ENCODE measurements at places on chromosomes 13 and 19.

- DNase-seq = no peak
Observed at GRCh38 chr19:30564551-30565011, 192.4 kb downstream of the ZNF536 start.

DNA sequence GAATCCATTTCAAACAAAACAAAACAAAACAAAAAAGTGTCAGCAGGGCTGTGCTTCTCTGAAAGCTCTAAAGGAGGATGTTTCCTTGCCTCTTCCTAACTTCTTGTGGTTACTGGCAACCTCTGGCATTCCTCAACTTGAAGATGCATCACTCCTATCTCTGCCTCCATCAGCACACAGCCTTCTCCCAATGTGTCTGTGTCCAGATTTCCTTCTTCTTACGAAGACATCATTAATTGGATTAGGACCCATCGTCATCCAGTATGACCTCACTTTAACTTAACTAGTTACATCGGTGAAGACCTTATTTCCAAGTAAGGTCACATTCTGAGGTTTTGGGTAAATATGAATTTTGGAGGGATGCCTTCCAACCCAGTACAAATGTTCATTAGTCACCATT, 33.8 kb upstream of the GTF2F2 start:
- no peak for DNase-seq

DNA sequence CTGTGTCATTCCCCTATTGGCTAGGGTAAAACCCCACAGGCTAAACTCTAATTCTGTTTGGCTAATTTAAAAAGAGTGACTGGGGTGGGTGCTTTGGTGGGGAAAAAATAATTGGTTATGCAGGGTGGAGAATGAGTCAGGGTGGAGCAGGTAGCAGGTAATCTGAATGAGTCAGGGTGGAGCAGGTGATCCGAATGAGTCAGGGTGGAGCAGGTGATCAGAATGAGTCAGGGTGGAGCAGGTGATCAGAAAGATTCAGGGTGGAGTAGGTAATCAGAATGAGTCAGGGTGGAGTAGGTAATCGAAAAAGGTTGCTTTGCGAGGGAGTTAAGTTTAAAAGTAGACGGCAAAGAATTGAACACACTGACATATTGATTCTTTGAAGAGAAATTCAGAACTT, 1218.8 kb upstream of the ATXN8OS start:
- no peak for DNase-seq

DNA sequence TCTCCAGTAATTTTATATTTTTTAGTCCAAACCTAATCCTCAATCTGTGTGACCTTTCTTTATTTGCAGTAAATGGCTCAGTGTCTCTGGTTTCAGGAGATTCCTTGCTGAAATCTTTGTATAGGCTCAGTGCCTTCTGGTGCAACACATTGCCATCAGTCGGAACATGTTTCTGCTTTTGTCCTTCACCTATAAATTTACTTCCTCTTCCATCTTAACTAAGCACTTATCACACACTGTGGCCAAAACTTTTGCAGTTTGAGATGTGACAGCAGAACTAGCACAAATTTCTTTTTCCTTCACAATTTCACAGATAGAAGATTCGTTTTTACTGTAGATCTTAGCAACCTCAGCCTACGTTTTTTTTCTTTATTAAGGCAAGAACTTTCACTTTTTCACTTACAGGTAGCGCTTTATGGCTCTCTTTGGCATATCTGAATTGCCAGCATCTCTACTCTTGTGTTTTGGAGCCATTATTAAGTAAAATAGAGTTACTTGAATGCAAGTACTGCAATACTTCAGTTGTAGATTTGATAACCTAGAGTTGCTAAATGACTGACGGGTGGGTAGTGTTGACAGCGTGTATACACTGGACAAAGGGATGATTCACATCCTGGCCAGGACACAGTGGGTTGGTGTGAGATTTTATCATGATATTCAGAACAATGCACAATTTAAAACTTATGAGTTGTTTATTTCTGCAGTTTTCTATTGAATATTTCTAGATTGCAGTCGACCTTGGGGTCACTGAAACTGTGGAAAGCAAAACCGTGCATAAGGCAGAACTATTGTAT, 44.3 kb downstream of the NDFIP2 start:
- peak; percentile 23 for DNase-seq

DNA sequence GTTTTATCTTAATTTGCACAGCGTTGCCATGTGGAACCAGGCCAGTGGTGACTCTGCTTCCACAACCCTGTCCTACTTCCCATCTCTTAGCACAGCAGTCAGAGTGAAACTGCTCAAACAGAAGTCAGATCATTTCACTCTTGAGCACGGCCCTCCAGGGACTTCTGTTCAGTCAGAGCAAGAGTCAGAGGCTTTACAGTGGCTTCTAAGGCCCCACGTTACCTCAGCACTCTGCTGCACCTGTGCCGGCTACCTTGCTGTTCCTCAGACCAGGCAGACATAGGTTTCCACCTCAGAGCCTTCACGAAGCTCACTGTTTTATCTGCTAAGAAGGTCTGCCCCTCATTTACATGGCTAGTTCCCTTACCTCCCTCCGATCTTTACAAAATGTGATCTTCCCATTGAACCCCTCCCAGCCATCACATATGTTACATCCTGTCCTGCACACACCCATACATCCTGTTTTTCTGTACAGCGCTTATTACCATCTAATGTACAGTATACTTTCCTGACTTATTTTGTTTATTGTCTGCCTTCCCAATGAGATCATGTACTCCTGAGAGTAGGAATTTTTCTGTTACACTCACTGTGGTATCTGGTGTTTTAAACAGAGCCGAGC, 41.6 kb downstream of the TM9SF2 start:
- no peak for DNase-seq

GRCh38 chr19:27392027-27392632, 1820.8 kb downstream of the UQCRFS1 start:
- peak; percentile 2 for DNase-seq

Data from posterior cingulate gyrus (tissue), 11 donors.